Calu3 (cell line): ENCODE measurements at places on chromosomes 2 and 18. TPM values are rescaled to one million over a fixed set of nuclear protein-coding genes. Genes with fewer than 3 reads are reported as not detected.

DNA sequence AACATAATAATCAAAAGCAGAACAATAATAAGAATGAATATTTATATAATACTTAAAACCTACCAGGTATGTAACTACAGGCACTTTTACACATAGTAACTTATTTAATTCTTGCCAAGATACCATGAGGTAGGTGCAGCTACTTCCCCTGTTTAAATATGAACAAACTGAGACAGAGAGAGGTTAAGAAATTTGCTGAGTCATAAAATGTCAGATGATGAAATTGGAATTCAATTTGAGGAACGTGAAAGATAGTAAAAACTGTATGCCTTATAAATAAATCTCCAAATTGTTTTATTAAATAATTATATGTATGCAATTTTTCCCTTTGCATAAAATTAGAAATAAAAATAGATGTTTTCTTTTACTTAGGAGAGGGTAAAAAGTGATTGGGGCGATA, 1103.3 kb upstream of the NRXN1 start:
- no peaks in the 10 kb centered on the region for H3K36me3 ChIP-seq
- DNase-seq: no peak
- no peak overlapping the region for H3K27ac ChIP-seq
- H3K4me3 ChIP-seq: no peak overlapping the region

PLCL1 gene
- 0.07 TPM in 1 of 2 replicates, not detected in the other for total RNA-seq

PAIP2B gene
- 3.6 and 4.0 TPM in 2 replicates for total RNA-seq

GRCh38 chr18:75937306-75937705, 509.8 kb upstream of the SMIM21 start:
- DNase-seq: no peak
- no peaks in the 10 kb centered on the region for H3K36me3 ChIP-seq
- no peak overlapping the region for H3K4me3 ChIP-seq
- H3K27me3 ChIP-seq: no peaks in the 10 kb centered on the region
- no peak overlapping the region for H3K27ac ChIP-seq

DNA sequence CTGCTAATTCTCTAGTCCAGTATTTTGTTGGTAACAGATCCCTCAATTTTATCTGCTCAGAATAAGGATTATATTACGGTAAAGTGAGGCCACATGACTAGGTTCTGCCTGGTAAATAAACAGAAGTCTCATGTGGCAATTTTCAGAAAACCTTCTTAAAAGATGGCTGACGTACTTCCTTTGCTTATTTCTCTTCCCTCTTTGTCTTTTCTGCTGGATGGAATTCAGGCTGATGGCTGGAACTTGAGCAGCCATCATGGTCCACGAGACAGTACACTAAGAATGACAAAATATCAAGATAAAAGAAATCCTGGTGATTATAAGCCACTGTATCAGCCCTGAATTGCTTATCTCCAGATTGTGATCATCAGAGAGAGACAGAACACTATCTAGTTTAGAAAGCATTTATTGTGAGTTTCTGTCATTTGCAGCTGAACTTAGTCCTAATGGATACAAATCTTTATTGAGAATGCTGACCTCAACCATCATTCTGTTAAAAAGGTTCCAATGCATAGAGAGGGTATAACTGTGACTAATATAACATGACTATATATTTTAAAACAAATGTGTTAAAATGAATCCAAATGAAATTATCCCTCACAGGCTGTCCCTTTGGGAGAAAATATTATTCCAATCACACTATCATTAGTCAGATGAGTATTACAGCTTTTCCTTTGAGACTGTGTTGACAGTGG, 31.8 kb upstream of the SLC8A1 start:
- no peaks in the 10 kb centered on the region for H3K4me1 ChIP-seq
- no peaks in the 10 kb centered on the region for H3K27me3 ChIP-seq

CNRIP1 gene
- not detected in 2 replicates for total RNA-seq

- no peaks in the 10 kb centered on the region for H3K27me3 ChIP-seq
- peaks cover 12% of the 10 kb centered on the region for H3K4me1 ChIP-seq
- H3K27ac ChIP-seq: no peak overlapping the region
- no peak for DNase-seq
Measured at GRCh38 chr18:58557008-58557435, 71.9 kb downstream of the ALPK2 start.

- no peak for DNase-seq
- no peaks in the 10 kb centered on the region for H3K4me1 ChIP-seq
- H3K27ac ChIP-seq: no peak overlapping the region
- no peak overlapping the region for H3K4me3 ChIP-seq
- H3K27me3 ChIP-seq: no peaks in the 10 kb centered on the region
Measured at GRCh38 chr18:74784752-74785151, 187.1 kb downstream of the ZNF407 start.

DNA sequence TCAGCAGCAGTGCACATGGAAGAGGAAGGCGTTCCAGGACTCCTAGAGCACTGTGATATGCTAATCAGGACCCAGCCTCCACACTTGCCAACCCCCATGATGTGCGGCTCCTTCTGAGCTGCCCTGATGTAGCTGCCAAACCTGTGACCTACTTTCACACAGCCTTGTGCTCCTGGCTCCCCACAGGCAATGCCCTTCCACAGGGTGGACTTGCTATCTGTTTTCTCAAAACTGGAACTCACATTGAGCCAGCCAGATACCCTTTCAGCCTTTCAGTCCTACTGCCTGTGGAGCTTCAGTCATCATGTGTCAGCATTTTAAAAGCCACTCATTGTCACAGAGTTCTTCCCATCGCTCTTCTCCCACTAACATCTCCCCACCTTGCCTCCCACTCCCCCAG, 181.6 kb downstream of the AFF3 start:
- no peaks in the 10 kb centered on the region for H3K4me1 ChIP-seq
- H3K27me3 ChIP-seq: peaks cover 68% of the 10 kb centered on the region
- H3K4me3 ChIP-seq: no peak overlapping the region
- no peak overlapping the region for H3K27ac ChIP-seq

DNA sequence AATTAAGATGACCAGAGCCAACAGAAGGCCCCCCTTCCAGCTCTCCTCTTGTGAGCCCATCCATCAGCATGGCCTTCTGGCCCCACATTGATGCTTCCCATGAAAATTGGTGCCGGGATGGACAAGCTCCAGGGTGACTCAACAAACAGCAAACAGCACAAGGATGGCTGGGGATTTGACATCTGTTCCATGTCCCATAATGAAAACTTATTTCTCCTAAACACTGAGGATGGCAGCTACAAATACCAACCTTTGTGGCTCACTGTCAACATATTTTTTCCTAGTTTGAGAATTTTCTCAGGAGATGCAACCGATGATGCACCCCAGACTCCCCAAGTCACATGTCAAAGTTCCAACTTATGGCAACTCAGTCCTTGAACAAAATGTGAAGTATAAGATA, 169.6 kb upstream of the SIX2 start:
- DNase-seq: no peak
- peaks cover 26% of the 10 kb centered on the region for H3K4me1 ChIP-seq
- H3K36me3 ChIP-seq: peaks cover 4% of the 10 kb centered on the region
- no peak overlapping the region for H3K27ac ChIP-seq
- no peak overlapping the region for H3K4me3 ChIP-seq

GRCh38 chr2:164655750-164656149, 34.5 kb upstream of the GRB14 start:
- H3K27ac ChIP-seq: no peak overlapping the region
- no peaks in the 10 kb centered on the region for H3K4me1 ChIP-seq
- peak; percentile 5 for DNase-seq
- H3K4me3 ChIP-seq: no peak overlapping the region

RPRM gene
- 1.0 and 2.1 TPM in 2 replicates for total RNA-seq

DNA sequence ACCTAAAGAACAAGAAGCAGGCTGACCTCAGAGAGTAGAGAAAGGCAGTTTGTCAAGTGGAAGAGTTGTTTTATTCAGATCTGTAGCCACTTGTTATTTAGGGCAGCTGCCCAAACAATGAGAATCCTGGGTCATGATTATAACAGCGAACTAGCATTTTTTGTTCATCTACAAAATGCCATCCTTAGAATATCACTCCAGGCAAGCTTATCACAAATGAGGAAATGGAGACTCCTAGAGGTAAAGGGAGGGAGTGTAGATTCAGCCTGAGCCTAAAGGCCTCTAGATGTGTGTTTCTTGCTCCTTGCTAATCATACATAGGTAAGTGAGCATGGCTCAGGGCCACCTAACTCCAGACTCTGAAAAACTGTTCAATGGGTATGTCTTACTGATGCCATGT, 126.1 kb downstream of the HNMT start:
- no peaks in the 10 kb centered on the region for H3K36me3 ChIP-seq
- H3K4me3 ChIP-seq: no peak overlapping the region
- no peaks in the 10 kb centered on the region for H3K27me3 ChIP-seq
- peak; percentile 50 for DNase-seq
- H3K4me1 ChIP-seq: peaks cover 6% of the 10 kb centered on the region
- H3K27ac ChIP-seq: no peak overlapping the region

DUSP11 gene
- 17.2 and 19.1 TPM in 2 replicates for total RNA-seq

DNA sequence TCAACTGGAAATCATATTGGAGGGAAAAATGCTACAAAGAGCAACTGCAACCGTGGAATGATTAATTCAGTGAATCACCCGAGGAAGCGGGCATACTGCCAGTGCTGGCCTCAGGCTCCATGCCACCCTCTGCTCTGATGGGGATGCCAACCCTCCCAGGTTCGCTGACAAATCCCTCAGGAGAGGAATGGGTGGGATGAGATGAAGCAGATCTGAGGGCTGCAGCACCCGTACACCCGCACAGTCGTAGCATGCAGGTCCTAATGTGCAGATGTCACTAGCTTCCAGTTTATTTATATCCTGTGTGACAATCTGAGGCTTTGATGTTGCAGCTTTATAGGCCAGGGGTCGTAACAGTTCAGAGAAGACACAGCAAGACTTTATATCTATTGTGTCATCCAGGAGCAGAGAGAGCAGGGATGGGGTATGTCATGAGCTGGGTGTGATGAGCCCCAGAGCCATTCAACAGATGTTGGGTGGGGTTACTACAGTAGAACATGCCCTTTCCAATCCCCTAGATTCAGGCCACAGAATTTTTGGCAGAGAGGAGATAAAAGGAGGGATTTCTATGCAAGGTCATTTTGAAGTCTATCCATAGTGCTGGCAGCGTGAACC, 44.6 kb downstream of the DPP4 start:
- H3K27ac ChIP-seq: no peak overlapping the region
- peak; percentile 70 for DNase-seq
- H3K4me3 ChIP-seq: no peak overlapping the region
- peaks cover 29% of the 10 kb centered on the region for H3K4me1 ChIP-seq
- H3K27me3 ChIP-seq: no peaks in the 10 kb centered on the region
- H3K36me3 ChIP-seq: peaks cover 10% of the 10 kb centered on the region

SNRNP27 gene
- 36.3 and 39.8 TPM in 2 replicates for total RNA-seq

DPY30 gene
- total RNA-seq: 106 and 117 TPM in 2 replicates

HOXD13 gene
- not detected in 2 replicates for total RNA-seq
